ENCODE measurements at places on chromosomes 7 and 10.

GRCh38 chr10:88582411-88582805, 710 bp downstream of the RNLS start:
- no peak for DNase-seq

DNA sequence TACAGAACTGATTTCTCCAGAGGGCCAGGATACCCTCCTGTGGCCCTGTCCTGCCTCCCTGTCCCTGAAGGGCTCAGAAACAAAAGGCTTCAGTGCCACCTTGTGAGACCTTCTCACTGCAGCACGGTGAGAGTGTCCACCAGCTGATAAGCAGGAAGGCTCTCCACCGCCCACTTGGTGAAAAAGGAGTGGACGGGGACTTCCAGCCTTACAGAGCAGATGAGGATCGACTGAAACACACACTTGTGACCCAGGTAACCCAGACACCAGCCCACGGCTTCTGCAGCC, 330.1 kb downstream of the GRID1 start:
- no peak for DNase-seq

DNA sequence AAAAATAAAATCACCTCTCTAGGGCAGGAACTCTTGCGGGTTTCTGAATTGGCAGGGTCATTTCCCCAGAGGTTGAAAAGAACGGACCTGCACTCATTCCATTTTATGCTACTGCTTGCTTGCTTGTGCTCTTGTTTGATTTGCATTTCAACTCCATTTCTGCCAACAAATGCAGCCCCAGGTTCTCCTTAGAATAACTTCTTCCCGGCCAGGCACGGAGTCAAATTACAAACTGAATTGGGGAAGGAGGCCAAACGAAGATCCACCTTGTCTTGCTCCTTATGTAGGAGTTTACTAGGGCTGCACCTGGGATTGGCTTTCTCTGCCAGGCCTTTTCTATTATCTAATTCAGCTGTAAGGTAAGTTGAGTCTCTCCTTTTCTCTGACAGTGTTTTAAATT, 79.6 kb downstream of the HGF start:
- no peak for DNase-seq

GRCh38 chr10:66349726-66350125, 576.1 kb upstream of the LRRTM3 start:
- DNase-seq = no peak

GRCh38 chr7:80393786-80394185, 118.1 kb downstream of the GNAT3 start:
- no peak for DNase-seq

- DNase-seq = no peak
These were observed 779 bp downstream of the IFIT2 start for GRCh38 chr10:89302625-89303024.

DNA sequence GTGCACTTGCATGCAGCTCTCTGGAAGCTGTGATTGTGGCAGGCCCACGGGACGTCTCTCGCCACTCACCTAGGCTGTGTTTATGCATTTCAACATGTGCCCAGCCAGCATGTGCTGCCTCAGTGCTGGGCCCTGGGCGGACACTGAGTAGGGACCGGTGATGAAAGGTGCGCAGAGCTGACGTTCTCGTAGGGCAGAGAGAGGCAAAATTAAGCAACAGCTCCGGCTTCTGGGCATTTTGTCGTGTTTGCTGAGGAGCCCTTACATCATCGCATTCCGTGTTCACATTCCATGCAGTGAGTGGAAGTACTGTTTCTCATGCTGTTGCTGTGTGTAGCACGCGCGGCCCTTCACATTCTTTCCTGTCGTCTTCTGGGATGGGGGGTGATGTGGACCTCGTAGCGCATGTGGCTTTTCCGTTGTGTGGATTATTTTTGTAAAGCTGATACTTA, 50.5 kb downstream of the PRF1 start:
- DNase-seq = no peak

DNA sequence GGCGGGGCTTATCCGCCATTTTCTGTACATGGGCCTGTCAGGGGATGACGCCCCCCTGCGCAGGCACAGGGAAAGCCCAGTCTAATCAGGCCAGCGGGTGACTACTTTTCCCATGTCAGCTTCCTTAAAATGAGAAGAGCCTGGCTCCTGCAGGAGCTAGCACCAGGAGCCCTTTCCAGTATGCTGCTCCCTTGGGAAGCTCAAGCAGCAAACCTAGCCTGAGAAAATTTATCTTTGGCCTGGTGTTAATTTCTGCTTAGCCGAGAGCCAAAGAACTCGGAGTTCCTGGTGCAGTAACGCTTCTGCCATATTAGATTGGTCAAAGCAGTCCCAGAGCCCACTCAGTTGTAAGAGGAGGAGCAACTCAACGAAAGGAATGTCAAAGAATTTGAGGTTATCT, 239.0 kb upstream of the PHYHIPL start:
- DNase-seq = no peak
